ENCODE measurements at places on chromosomes 11 and 22.

GRCh38 chr22:28514321-28514821, 165.3 kb downstream of the TTC28 start:
- no peak for DNase-seq

DNA sequence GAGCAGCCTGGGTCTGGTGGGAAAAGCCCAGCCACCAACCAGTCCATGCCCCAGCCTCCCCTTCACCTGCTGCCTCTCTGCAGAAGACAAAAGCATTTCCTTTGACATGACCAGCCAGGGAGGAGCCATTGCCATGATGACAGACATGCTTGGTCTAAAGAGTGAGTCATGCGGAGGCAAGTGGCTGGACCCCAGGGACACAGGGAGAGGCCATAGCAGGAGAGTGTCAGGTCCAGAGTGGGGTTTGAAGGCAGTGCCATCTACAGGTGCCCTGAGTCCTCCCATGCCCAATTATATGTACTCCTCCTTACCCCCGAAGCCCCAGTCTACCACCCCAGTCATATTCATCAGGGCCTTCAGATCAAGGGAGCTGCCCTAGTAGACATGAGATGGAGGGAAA, 67.4 kb downstream of the SCN3B start:
- DNase-seq = no peak

DNA sequence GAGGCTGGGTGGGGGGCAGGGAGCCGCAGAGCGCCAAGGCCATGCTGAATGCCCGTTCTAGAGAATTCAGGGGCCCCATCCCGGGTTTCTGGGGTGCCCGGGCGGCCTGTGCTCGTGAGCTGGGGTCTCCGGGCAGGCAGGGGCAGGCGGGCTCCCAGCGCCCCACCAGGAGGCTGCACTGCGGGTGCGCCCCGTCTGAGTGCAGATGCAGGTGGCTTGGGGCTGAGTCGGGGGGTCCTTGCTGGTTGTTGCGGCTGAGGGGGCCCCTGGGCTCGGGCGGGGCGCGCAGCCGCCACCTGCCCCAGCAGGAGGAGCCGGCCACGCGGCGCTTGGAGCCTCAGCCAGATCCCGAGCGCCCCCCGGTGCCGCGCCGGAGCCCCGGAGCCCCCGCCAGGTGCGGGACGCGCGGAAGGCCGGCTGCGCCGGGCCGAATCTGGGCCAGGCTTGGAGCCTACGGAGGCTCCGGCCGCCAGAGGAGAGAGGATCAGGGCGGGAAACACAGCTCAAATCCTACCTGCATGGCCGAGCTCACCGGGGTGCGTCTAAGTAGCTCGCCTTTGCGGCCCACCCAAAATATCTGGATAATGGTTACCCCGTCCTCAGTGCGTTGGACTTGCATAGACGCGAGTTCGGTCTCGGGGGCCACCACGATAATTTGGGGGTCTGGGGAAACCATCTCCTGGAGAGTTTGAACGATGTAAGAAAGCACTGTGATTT, 590 bp upstream of the IGF2 start:
- no peak for DNase-seq

DNA sequence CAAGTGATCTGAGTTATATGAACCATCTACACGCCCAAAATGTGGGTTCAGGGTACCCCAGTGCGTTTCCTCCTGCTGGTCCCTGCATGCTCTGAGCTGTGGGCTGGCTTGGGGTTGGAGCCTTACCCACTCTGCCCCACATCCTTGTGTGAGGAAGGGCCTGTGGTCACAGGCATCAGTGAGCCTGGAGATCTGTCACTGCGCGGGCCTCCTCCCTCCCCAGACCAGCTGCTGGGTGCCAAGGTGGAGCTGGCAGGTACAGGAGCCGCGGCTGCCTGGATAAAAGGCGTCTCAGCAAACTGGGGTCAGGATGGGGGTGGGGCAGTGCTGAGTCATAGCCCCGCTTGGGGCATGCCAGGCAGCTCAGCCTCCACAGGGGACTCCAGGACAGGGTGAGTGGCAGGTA, 17.9 kb downstream of the GNAZ start:
- no peak for DNase-seq

All from RCC 7860 (cell line).